ENCODE measurements at places on chromosomes 6 and 20.

- DNase-seq: peak; percentile 74
These were observed 68.8 kb upstream of the EPB41L1 start for GRCh38 chr20:36085686-36086267.

- DNase-seq: no peak
These were observed 208.7 kb downstream of the PHF3 start for GRCh38 chr6:63844287-63844686.

DNA sequence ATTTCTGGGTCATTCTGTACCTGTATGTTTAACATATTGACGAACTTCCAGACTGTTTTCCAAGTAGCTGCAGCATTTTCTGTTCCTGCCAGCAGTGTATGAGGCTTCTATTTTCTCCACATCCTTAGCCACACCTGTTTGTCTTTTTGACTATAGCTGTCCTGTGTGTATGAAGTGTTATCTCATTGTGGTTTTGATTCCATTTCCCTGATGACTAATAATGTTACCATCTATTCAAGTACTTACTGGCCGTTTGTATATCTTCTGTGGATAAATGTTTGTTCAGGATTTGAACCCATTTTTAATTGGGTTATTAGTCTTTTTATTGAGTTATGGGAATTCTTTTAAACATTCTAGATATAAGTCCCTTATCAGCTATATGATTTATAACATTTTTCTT, 95.2 kb downstream of the JAG1 start:
- DNase-seq: peak; percentile 89

DNA sequence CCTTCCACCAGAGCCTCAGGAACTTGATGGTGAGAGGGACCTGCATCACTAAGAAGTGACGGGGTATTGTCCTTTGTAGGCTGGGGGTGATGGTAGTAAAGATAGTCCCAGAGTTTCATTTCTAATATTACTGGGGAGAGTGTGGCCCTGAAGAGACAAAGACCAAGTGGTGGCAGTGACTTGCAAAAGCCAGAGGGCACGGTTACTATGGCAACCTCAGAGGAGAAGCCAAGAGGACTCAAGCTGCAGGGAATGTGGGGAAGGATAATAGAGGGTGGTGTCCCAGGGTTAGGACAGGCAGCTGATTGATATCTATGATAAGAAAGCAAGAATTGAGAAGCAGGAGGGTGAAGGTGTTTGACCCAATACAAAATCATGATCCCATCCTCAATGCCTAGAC, 42.5 kb downstream of the HLA-G start:
- no peak for DNase-seq

- DNase-seq: no peak
These were observed 19.6 kb downstream of the BHLHE23 start for GRCh38 chr20:62987114-62987513.

GRCh38 chr6:169254456-169255316, 1.0 kb upstream of the THBS2 start:
- no peak for DNase-seq

DNA sequence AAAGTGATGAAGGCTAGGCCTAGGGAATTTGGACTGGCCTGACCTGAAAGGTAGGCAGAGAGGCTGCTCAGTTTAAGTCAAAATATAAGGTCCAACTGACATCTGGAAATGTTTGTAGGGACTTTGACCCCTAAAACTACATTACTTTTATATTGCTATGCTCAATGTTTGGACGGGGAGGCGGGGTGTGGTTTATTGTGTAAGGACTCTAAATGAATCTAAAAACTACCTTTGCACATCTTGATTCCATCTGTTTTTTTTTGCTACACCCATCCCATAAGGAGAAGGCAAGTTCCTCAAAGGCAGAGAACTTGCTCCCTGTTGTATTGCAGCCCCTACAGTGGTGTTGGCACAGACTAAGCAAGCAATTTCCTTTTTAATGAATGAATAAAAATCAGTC, 227.1 kb downstream of the HACE1 start:
- DNase-seq: no peak

DNA sequence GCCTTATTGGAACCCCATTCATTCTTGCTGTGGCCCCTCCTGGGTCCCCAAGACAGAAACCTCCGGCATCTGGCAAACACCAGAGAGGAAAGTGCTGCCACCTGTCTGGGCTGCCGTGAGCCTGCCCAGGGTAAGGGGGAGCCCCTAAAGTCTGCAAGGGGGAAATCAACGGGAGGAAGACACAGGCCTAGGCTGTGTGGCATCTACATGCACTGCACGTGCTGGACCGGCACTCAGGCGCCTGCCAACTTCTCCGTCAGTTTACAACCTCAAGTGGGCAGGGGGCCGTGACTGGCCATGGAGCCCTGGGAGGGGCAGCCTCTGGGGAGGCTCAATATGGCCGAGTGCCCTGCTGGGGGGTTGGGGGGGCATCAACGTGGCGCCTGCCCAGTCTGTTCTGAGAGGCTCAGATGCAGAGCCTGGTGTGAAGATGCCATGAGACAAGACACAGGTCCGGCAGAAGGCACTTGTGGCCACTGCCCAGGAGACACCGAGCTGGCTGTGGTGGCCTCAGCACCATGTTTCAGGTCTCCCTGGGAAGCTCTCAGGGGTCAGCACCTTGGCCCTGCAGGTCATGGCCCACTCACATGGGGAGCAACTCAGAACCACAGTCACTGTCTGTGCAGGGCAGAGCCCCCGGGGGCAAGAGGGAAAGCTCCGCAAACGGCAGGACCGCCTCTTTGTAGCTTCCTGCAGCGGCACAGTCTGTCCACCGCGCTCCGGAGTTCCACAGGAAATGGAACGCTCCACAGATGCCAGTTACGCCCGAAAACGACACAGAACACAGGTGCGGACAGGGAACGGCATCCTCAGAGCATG, 8.4 kb downstream of the UCKL1 start:
- DNase-seq: no peak

DNA sequence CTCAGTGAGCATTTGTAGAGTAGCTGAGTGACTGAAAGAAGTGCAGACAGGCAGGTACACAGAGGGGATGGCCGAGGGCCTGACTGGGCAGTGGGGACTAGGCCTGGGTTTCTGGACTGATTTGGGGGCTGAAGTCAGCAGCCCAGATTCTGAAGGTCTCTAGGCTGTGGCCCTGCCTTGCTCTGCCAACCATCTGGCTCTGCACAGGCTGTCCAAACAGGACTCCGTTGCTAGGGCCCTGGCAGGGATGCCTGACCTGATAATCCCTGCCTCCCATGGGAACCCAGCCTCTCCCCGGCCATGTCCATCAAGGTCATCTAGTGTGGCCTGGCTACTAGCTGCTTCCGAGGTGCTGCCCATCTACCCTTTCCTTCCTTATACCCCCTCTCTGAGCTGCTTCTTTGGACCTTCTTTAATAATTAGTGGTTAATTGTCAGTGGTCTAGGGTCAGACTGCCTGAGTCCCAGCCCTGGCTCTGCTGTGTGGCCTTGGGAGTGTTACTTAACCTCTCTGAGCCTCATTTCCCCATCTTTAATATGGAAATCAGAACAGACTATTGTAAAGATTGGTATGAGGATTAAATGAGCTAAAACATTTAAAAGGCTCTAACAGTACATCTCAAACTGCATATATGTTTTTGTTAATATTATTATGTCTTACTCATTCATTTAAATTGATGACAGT, 137.9 kb downstream of the VEGFA start:
- DNase-seq: no peak

DNA sequence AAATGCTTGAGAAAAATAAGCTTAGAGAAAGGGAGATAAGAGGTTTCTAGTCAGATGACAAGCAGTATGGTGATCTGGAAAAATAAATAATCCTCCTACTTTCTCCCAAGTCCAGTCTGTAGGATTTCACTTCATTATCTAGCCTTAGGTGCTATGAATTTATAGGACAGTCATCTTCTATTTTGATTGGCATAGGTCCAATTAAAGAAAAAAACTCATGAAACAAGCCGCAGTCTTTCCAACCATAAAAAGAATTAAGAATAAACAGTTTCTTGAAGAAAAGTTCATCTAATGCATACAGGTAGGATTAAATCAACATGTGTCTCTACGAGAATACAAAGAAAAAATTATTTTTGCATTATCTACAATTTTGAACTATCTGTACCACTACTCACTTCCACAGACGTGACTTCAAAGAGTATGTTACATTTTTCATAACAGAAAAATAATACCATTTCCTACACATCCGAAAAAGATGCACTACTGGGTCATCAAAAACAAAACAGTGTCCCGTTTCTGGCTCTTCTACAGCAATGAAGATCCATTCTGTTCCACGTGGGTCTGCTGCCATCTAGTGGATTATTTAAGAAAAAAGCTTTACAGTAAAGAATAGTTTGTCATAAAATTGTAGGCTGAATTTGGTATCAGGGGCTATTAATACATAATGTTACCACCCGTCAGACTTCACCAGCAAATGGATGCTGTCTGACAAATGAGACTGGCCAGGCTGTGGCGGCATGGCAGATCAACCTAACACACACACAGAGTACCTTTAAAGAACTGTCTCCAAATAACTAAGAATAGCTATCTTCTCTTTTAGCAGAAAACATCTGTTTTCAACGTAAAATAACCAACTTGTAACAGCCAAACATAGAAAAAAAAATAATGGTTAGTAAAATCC, 28.9 kb downstream of the STX7 start:
- DNase-seq: peak; percentile 71

DNA sequence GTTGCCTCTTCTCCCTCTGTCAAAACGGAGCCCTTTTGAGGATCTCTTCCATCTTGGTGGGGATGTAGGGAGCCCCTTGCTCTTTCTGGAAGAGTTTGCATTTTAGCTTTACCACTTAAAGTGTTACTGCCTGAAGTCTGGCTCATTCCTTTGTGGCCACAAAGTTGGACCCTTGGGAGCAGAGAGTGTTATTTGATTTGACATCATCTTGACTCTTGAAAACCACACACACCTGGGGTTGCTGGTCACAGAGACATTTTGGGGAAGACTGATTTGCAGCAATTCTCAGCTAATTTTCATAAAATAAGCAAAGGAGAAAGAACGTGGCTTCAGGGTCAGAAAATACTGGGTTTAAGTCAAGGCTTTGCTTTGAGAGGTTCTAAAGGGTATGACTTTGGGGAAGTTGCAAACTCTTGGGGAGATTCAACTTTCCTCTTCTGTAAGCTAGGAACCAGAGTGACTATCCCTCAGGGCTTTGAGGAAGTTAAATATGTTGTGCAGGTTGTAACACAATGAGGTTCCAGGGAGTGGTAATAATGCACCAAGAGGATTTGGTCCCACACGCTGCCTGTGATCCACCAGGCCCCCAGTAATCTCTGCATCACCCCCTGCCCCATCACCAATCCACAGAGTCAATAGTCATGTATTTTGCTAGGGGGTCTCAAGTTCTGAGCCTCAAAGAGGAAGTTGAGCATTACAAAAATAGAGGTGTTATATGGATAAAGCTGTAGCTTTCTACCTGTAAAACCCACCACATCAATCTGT, 141.6 kb upstream of the SLC24A3 start:
- DNase-seq: no peak

All from RPMI7951 (cell line).